KG1 (cell line): ENCODE measurements at places on chromosomes 1 and 21.

- no peak for DNase-seq
These were observed 37.7 kb upstream of the GPR37L1 start for GRCh38 chr1:202084791-202085681.

- DNase-seq, result no peak
These were observed 29.8 kb upstream of the COL16A1 start for GRCh38 chr1:31733389-31734219.

DNA sequence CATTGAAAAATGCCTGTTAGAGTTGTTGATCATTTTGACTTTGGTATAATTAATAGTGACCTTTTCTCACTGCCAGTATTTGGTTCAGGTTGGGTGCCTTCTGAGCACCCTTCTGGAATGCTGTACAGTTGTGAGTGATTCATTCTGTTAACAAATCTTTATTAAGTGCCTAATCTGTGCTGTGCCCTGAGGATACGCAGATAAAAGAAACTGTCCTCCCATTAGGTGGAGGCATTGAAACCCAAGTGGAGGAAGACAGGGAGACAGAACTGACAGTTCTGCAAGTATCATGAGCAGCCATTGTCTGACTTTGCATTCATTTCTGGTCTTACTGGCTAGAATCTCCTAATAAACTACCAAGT lies 76.1 kb upstream of the ZNF326 start:
- DNase-seq, result no peak

DNA sequence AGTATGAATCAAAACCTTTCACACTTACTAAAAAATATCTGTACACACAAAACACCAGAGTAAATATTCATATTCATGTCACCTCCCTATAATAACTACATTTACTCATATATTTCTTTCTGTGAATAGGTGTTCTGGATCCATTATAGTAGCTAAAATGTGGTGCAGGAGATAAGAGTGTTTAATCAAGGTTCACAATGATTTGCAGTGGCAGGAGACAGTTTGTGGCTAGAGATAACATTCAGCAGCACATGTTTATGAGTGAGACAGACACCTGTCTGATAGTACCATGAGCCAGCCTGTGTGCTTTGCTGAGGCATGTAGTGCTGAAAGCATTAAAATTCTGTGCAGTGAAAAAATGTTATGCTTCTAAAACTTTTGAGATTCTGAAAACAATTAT lies 410.3 kb downstream of the SRGAP2C start:
- no peak for DNase-seq

GRCh38 chr1:158115126-158115525 lies 65.6 kb upstream of the CD1D start:
- no peak for DNase-seq

- no peak for DNase-seq
These were observed 1.8 kb upstream of the PTPN14 start for GRCh38 chr1:214553142-214553710.

GRCh38 chr1:10795276-10796021 lies 997 bp downstream of the CASZ1 start:
- no peak for DNase-seq

GRCh38 chr1:155010211-155010918 lies 7.8 kb downstream of the ZBTB7B start:
- no peak for DNase-seq

- DNase-seq, result no peak
These were observed 87.5 kb downstream of the FGGY start for GRCh38 chr1:59384443-59384842.

- no peak for DNase-seq
These were observed at the start of gene TMEM240 for GRCh38 chr1:1540090-1540817. TMEM240 (minus strand) TSS chr1:1540624; CDS start chr1:1540346, 278 bp downstream.

DNA sequence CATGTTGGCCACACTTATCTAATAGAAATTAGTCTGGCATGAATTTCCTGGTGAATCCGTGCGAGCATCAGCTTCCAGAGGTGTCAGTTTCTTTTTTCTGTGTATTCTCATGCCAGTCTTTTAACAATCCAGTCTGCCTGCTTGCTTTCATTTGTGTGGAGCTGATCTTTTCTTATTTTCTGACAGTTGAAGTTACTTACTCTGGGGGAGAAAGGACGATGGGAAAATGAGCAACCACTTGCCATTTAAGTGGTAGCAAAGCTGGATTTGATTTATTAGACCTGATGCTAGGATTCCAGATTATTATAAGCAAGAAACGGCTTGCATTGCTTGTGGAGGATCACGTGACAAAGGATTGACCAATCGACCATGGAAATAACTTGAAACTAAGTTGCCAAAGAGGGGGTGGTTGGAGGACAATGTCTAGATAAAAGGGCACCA lies 24.3 kb upstream of the APP start:
- DNase-seq, result no peak

DNA sequence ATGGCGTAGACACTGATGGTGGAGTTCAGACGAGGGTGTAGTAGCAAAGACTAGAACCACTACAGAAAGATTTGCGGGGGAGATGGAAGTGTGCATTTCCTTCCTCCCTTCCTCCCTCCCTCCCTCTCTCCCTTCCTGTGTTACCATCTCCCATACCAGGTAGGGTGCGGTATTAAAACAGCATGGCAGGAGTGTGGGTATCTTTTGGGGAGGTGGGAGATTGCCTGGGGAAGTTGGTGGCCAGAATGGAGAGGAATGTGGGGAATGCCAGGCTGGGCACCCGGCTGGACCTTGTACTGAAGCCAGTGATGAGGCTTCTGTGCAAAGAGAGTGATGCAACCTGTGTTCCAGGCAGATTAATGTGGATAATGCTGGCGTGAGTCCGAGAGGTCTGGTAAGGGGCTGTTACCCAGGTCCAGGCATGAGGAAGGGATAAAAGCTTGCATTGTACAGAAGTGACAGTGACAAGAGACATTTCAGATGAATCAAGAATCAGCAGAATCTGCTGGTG lies 30.3 kb upstream of the PPP2R5A start:
- no peak for DNase-seq

GRCh38 chr1:7768583-7768982 lies 2.5 kb upstream of the VAMP3 start:
- DNase-seq, result no peak

DNA sequence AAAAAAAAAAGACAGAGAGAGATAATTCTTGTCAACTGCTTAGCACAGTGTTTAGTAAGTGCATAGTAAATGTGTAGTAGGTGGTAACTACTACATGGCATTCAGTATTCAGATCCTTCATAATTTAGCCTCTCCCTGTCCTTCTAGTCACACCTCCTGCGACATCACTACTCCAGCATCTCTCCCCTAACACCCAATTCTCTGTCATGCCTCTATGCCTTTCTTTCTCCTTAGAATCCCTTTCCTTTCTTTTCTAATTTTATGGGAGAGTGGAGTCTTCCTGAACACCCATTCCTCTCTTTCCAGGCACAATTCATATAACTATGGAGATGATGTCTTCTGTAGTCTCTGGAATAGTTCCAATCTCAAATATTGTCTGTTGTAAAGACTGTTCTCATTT lies 3.9 kb upstream of the VPS72 start:
- DNase-seq, result no peak

DNA sequence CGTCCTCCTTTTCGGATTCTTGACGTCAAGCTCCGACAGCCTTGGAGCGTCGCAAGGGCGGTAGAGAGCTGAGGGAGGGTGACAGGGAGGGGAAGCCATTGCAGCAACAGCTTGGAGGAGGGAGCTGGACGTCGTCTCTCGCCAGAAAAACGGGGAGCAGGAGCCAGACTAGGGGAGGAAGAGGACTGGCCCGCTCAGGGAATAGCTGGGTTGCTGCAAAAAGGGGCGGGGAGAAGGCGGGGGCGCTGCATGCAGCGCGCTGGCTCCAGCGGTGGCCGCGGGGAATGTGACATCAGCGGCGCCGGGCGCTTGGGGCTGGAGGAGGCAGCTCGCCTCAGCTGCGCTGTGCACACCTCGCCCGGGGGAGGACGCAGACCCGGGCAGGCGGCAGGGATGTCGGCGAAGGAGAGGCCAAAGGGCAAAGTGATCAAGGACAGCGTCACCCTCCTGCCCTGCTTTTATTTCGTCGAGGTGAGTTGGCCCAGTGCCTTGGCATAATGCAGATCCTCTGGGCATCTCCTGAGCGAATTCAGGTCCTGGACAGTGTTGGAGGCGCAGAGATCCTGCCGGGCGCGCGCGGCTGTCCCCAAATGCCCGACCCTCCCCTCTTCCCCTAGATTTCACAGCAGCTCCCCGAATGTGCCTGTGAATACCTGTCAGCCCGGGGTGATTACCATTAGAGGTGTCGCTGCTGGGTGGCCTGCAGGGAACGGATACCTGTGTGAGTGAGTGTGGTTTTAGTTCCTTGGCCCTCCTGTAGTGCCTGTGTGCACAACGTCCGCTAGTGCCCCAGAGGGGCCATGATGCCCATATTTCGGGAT lies at the start of gene PLPPR4:
TSS of gene PLPPR4 (plus strand) at position 292 of the 821 bp plus-strand sequence. CDS start at position 394, 102 bp downstream.
- DNase-seq, result no peak

DNA sequence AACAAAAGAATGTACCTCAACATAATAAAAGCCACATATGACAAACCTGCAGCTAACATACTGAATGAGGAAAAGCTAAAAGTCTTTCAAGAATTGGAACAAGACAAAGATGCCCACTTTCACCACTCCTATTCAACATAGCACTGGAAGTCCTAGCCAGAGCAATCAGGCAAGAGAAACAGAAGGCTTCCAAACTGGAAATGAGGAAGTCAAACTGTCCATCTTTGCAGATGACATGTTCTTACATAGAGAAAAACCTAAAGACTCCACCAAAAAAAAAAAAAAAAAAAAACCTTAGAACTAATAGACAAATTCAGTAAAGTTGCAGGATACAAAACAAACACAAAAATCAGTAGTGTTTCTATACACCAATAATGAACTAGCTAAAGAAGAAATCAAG lies 20.2 kb downstream of the NSL1 start:
- no peak for DNase-seq

GRCh38 chr1:11406845-11407244 lies 72.1 kb upstream of the DISP3 start:
- no peak for DNase-seq

DNA sequence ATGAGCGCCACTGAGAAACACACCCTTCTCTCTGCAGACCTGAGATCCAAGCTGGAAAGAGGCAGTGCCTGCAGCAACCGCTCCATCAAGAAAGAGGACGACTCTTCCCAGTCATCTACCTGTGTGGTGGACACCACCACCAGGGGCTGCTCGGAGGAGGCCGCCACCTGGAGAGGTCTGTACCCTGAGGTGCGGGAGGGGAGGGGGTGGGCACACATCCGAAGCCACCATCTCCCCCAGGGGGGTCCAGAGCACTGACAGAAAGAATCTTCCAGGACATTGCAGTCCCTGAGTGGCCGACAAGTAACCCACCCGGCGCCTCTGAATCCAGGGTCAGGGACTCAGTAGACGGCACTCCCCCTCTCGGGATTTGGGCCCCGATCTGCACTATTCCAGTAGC lies 23.0 kb downstream of the TMEM201 start:
- no peak for DNase-seq

GRCh38 chr1:219283541-219283940 lies 109.9 kb downstream of the LYPLAL1 start:
- no peak for DNase-seq

DNA sequence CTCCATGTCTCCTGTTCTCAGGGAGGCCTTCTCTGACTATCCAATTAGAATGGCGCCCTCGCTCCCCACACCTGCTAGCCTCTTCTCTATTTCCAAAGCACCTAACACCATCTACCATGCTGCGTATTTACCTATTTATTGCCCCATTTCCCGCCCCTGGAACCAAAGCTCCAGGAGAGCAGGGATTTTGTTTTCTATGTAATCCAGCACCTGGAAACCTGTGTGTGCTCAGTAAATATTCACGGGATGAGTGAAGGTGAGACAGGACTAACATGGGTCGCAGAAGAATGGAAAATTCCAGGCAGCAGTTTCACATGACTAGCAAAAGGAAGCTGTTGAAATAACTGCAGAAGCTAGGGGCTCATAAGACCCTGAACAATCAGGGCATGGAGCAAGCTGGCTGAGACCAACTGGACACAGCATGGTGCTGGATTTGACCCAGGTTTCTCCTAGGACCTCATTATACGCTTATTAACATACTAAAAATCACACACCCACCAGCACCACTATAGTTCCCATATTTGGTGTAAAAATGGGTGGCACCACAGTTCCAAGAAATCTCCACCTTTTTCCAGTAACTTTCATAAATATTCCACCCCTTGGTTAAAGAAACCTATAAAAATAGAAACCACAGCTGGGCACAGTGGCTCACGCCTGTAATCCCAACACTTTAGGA lies 15.1 kb upstream of the TENT5B start:
- no peak for DNase-seq

DNA sequence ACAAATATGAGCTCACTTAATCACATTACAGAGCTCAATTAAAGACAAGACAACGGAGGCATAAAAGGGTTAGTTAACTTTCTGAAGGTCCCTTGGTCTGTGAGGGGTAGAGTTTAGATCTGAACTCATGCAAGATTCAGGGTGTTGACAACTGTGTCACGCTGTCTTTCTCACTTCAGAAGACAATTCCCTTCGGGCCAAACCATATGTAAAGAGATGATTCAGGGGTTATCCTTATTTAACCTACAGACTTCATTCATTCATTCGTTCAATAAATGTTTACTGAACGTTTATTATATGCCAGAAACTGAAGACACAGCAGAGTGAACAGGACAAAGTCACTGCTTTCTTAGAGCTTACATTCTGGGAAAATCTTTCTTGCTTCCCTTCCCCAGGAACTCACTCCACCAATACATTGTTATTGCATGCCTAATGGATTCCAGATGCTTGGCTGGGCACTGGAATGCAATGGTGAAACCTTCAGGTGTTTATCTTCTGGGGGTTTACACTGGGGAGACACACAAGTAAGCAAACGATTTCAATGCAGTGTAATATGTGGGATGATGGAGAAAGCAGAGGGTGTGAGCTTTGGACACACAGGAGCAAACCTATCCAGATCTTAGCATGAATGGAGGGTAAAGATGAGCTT lies 6.4 kb downstream of the XCL1 start:
- DNase-seq, result no peak

DNA sequence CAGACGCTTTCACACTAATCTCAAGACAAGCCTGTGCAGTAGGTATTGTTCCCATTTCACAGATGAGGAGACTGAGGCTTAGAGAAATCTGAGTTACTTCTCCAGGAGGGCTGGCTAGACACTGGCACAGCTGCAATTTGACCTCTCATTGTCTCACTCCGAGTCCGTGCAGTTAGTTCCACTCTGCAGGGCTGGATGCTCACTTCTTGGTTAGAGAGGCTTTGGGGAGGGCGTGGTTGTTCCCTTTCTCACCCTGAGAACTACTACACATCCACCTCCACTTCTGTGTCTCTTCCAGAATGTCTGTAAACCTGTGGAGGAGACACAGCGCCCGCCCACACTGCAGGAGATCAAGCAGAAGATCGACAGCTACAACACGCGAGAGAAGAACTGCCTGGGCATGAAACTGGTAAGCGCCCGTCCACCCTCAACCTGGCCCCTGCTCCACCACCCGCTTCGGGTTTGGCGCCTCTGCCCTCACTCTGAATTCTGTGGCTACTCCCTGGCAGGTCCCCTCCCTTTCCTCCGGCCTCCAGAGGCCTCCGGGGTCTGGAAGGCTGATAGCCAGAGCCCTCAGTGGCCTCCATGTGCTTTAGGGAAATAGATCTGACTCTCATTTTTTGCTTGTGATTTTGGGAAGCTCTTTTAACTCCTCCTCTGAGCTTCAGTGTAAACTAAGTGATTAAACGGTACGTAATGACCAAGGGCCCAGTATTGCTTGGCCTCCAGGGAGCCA lies 29.1 kb downstream of the EIF2D start:
- DNase-seq, result no peak

- no peak for DNase-seq
These were observed 26.2 kb upstream of the SNX27 start for GRCh38 chr1:151585622-151586021.

- DNase-seq, result no peak
These were observed 24.5 kb downstream of the KIAA0319L start for GRCh38 chr1:35532497-35533223.
